Uterus (tissue), 4 donors: ENCODE measurements at places on chromosomes 7 and 10. TPM values are rescaled to one million over a fixed set of nuclear protein-coding genes. Genes with fewer than 3 reads are reported as not detected.
A peak's percentile ranks its signal among the peaks of the same experiment; 100 is the strongest.

The TMEM225B gene
- 0.29 TPM for total RNA-seq

The CDK5 gene
- total RNA-seq = 9.3 TPM

DNA sequence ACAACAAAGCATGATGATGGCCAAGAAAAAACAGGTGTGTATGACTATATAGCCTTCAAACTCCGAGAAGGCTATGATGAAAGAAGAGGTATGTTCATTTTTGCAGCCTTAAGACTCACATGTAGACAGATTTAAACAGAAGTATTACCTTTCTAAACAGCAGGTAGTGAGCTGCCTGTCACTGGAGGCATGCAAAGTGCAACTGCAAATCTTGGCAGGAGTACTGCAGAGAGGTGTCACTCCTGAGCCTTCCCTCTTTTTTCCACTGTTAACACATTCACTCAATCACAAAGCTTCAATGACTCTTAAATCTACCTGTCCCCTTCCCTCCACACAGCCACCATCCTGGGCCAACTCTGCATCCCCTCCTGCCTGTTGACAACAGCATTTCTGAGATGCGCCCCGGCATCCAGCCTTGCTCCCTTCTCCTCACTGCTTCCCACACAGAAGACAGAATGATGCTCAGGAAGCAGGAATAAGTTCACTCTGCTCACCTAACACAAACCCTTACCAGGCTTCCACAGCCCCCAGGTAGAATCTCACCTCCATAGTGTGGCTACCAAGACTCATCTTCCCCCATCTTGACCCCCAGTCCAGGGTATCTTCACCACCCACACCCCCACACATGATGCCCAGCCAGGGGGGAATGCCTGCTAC is 161.9 kb upstream of the ZMIZ1 start:
- DNase-seq = peak; percentile 9
- no peak overlapping the region for H3K27ac ChIP-seq
- no peak overlapping the region for H3K4me3 ChIP-seq
- no peaks in the 10 kb centered on the region for H3K36me3 ChIP-seq
- H3K4me1 ChIP-seq = no peaks in the 10 kb centered on the region
- H3K27me3 ChIP-seq = no peaks in the 10 kb centered on the region

The HOXA11 gene
- 32.4 TPM for total RNA-seq

DNA sequence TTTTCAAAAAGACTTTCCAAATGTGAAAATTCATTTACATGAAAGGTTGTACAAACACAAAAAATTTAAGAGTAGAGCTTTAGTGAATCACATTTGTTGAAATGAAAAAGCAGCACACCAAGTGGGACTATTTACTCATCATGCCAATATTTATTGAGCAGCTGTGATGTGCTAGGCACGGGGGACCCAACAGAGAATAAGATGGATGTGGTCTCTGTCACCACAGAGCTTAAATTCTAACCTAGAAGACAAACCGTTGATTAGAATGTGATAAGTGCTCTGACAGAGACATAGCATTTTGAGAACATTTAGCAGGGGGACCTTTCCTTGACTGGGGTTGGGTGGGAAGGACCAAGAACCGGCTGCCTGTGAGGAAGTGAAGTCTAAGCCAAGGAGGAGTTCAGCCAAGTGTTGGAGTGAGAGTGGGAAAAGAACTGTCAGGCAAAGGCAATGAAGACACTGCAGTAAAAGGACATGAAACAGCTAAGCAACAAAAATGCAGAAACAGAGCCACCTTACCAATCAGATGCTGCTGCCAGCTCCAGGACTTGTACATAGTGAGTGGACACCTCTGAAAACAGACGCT is 19.1 kb downstream of the ADAM12 start:
- H3K4me3 ChIP-seq = no peak overlapping the region
- no peaks in the 10 kb centered on the region for H3K4me1 ChIP-seq
- DNase-seq = no peak
- no peaks in the 10 kb centered on the region for H3K27me3 ChIP-seq
- H3K36me3 ChIP-seq = no peaks in the 10 kb centered on the region

- no peaks in the 10 kb centered on the region for H3K4me1 ChIP-seq
- H3K27me3 ChIP-seq = no peaks in the 10 kb centered on the region
- DNase-seq = no peak
- no peak overlapping the region for H3K4me3 ChIP-seq
Observed at GRCh38 chr10:122280156-122280555, 9.1 kb downstream of the BTBD16 start.

DNA sequence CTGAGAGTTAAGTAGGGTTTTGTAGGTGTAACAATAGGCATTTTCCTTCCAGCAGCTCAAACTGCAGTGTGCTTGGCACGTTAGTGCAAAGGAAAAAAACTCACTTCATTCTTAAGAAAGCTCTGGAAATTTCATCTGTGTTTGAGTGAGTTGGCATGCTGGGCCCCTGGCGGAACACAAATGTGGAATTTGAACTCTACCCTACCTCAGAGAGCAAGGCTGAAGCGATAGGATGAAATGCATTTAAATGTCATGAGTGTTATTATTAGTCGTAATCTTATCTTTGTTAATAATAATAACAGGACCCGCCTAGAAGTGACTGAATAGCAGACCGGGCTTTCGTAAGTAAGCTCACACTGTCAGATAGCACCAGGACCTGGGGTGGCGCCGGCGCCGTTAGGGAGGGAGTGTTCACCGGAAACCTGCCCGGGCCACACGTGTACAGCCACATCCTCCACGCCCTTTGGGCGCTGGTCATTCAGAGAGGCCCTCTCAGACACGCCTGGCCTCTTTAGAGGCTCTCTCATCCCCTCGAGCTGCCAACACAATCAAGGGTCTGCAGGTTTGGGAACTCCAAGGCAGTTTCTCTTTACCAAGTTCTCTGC is 63.5 kb downstream of the GRK5 start:
- no peak for DNase-seq
- peak overlapping the region; percentile 62 for H3K27ac ChIP-seq
- H3K4me3 ChIP-seq = no peak overlapping the region
- H3K27me3 ChIP-seq = no peaks in the 10 kb centered on the region
- peaks cover 16% of the 10 kb centered on the region for H3K4me1 ChIP-seq
- H3K36me3 ChIP-seq = no peaks in the 10 kb centered on the region

The TAC1 gene
- total RNA-seq = not detected

DNA sequence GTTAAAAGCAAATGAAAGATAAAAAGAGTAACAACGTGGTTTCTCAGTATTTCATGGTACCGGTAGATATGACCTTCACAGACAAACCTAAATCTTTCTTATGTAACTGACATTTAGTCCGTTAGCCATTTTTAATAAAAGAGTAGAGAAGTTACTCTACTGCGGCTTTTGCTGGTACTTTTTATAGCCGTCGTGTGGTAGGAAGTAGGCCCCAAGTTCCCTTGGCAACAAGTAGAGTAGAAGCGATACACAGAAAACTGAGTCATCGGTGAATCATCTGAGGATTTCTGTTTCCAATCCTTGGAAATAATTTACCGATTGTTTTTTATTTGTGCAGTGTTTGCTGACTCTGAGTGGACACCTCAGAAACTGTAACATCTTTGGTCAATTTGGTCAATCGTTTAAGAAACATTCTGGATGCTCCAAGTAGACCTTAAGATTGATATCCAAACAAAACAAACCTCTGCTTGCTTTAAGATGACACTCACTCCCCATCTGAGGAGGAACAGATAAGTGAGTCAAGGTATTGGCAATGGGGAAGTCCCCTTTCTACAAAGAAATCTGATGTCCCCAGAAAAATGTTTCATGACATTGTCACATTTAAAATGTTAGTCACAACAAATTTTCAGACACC is 63.9 kb upstream of the AHR start:
- H3K27me3 ChIP-seq = no peaks in the 10 kb centered on the region
- H3K4me1 ChIP-seq = no peaks in the 10 kb centered on the region
- no peak overlapping the region for H3K27ac ChIP-seq
- no peak overlapping the region for H3K4me3 ChIP-seq
- DNase-seq = no peak
- no peaks in the 10 kb centered on the region for H3K36me3 ChIP-seq

GRCh38 chr10:36704124-36704523 is 421.3 kb upstream of the ANKRD30A start:
- no peak overlapping the region for H3K27ac ChIP-seq
- H3K4me1 ChIP-seq = no peaks in the 10 kb centered on the region
- no peak overlapping the region for H3K4me3 ChIP-seq

GRCh38 chr10:77829356-77829755 is 97.2 kb downstream of the DLG5 start:
- H3K4me3 ChIP-seq = no peak overlapping the region
- no peaks in the 10 kb centered on the region for H3K36me3 ChIP-seq
- no peak for DNase-seq
- H3K27me3 ChIP-seq = no peaks in the 10 kb centered on the region
- H3K27ac ChIP-seq = no peak overlapping the region
- no peaks in the 10 kb centered on the region for H3K4me1 ChIP-seq

DNA sequence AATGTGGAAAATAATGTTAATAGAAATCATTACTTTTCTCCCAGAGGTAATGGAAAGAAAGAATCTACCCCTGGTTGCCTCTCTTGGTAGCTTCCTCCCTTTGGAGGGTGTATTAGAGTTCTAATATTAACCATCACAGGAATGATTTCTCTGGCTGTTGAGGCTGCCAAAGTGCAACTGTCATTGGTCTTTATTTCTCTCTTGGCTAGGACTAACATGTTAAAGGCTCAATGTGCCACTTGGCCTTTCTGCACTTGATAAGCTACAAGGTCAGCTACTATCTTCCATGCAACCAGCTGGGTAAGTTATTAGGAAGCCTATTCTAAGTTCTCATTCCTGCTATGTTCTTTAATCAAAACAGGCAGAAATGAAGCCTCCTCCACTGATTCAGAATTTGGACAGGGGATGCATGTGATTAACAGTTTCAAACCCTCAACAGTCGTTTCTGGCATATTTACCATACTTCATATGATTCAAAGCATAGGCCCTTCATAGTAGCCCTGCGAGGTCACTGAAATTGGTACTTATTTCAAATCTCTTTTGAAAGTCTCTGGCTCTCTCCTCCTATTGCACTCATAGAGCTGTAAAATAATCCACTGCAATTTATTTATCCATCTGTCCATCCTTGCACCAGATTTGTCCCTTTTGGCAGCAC is 645.0 kb downstream of the SORCS1 start:
- H3K4me3 ChIP-seq = no peak overlapping the region
- DNase-seq = no peak
- H3K27ac ChIP-seq = no peak overlapping the region
- no peaks in the 10 kb centered on the region for H3K27me3 ChIP-seq
- no peaks in the 10 kb centered on the region for H3K4me1 ChIP-seq
- H3K36me3 ChIP-seq = no peaks in the 10 kb centered on the region

- no peak overlapping the region for H3K27ac ChIP-seq
- H3K36me3 ChIP-seq = no peaks in the 10 kb centered on the region
- H3K27me3 ChIP-seq = no peaks in the 10 kb centered on the region
- no peak overlapping the region for H3K4me3 ChIP-seq
- no peak for DNase-seq
- no peaks in the 10 kb centered on the region for H3K4me1 ChIP-seq
Observed at GRCh38 chr7:3573151-3573550, 272.1 kb downstream of the SDK1 start.

The CDC14C gene
- total RNA-seq = not detected

GRCh38 chr7:107049971-107050532 is 5.5 kb downstream of the PRKAR2B start:
- no peak overlapping the region for H3K27ac ChIP-seq
- no peaks in the 10 kb centered on the region for H3K4me1 ChIP-seq
- H3K27me3 ChIP-seq = no peaks in the 10 kb centered on the region
- H3K36me3 ChIP-seq = no peaks in the 10 kb centered on the region
- no peak overlapping the region for H3K4me3 ChIP-seq

The MRPS24 gene
- total RNA-seq = 34.2 TPM

- H3K27me3 ChIP-seq = no peaks in the 10 kb centered on the region
- no peaks in the 10 kb centered on the region for H3K4me1 ChIP-seq
- H3K4me3 ChIP-seq = no peak overlapping the region
- DNase-seq = no peak
- no peaks in the 10 kb centered on the region for H3K36me3 ChIP-seq
Observed at GRCh38 chr7:141381794-141382427, 169.3 kb upstream of the AGK start.

DNA sequence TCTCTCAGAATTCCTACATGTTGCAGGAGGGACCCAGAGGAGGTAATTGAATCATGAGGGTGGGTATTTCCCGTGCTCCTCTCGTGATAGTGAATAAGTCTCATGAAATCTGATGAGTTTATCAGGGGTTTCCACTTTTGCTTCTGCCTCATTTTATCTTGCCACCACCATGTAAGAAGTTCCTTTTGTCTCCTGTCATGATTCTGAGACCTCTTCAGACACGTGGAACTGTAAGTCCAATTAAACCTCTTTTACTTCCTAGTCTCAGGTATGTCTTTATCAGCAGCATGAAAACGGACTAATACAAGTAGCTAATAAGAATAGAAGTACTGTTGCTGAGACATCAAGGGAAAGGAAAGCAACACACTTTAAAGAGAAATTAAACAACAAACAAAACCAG is 143.4 kb downstream of the CCDC71L start:
- DNase-seq = no peak
- no peaks in the 10 kb centered on the region for H3K27me3 ChIP-seq
- no peaks in the 10 kb centered on the region for H3K4me1 ChIP-seq

GRCh38 chr10:79283616-79284015 is 63.7 kb upstream of the PPIF start:
- no peak for DNase-seq
- H3K27me3 ChIP-seq = no peaks in the 10 kb centered on the region
- peaks cover 9% of the 10 kb centered on the region for H3K4me1 ChIP-seq
- H3K36me3 ChIP-seq = no peaks in the 10 kb centered on the region
- no peak overlapping the region for H3K27ac ChIP-seq

The BEND7 gene
- total RNA-seq = 32.7 TPM

DNA sequence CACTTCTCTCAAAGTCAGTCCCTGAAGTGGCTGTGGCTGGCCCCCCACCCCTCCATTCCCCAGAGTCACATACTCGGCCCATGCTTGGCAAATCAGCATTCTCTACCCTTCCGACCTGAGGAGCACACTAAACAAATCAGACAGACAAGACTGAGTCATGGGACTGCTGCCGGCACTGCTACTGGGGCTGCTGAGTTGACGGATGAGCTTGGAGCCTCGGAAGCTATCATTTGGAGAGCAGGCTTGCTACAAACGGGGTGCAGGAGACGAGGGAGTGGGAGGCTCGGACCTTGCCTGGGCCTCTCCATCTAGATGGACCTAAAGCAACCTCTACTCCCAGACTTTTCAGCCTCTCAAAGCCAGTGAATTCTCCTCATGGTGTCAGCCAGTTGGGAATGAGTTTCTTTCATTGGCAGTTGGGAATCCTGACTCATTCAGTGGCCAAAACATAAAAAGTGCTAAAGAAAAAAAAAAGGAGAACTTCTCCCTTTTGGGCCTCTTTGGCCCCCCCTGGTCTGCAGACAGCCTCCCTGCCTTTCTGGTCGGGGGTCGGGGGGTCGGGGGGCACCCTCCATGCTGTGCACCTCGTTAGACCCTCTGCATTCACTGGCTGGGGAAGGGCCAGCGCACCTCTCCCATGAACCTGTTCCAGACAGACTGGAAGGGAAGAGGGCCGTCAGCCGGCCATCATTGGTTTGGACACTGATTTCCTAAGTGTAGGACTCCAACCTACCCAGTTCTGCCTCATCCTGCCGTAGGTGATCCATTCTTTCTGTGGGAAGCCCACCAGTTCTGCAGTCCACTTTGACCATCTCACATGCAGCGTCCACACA is 52.3 kb upstream of the COL13A1 start:
- no peak for DNase-seq
- H3K27ac ChIP-seq = no peak overlapping the region
- no peaks in the 10 kb centered on the region for H3K27me3 ChIP-seq
- no peaks in the 10 kb centered on the region for H3K36me3 ChIP-seq
